ENCODE measurements at places on chromosomes 3 and 15.

DNA sequence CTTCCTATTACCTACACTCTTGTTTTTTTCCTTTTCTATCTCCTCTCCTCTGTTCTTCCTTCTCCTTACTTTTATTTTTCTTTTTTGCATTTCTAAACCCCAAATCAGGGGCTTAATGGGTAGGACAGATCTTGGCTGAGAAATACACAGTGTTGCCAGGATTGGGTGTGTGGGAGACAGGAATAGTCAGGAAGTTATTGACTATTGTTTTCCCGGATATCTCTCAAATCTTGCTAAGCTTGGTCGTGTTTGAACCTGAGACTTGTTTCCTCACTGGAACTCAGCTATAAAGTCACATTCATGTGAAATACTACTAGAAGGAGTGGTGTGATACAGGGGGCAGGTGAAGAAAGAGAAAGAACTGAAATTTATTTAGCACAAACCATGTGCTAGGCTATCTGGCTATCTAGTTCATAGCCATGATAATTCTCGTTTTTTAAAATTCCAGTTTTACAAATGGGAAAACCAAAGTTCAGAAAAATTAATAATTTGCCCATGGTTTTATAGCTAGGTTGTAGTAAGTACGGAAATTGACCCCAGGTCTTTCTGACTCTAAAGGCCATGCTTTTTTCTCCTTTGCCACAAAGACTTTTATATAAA lies 343.2 kb upstream of the UMPS start:
- no peak for DNase-seq

- no peak for DNase-seq
These were observed 68.7 kb upstream of the CGNL1 start for GRCh38 chr15:57307527-57308169.

DNA sequence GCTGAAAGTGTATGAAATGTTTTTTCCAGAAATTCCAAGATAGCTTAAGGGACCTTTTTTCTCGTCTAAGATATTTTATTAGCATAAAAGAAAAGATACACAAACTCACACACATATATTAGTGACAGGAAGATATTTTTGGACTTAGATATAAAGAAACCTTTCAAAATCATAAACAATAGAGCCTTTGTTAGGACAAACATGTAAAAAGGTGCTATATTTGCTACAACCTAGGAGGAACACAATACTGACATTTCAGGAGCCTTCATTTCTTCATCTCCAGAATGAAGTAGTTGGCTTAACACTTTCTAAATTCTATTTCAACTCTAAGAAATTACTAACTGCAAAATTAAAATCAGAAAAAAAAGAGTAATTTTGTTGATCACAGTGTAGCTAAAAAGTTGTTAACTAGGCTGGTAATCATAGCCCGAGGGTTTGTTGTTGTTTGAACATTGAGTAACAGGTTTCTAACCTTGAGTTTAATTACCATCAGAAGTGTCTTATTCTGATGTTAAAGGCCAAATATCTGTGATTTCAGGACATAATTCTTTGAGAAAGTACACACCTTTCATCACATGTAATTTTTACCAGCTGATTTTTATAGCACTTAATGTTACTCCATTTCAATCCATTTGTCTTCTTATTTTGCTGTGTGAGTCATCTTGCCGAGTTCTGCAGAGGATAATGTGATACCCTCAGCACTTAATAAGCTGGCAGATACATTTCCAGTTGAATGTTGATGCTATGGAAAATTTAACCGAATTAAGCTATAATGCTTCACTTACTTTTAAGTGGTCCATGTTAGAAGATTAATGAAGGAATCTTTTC lies 97.3 kb downstream of the MBNL1 start:
- DNase-seq = no peak

GRCh38 chr3:170467571-170468147 lies 49.0 kb downstream of the CLDN11 start:
- DNase-seq = no peak

- DNase-seq = no peak
These were observed 12.2 kb upstream of the LACTB start for GRCh38 chr15:63109498-63109897.

DNA sequence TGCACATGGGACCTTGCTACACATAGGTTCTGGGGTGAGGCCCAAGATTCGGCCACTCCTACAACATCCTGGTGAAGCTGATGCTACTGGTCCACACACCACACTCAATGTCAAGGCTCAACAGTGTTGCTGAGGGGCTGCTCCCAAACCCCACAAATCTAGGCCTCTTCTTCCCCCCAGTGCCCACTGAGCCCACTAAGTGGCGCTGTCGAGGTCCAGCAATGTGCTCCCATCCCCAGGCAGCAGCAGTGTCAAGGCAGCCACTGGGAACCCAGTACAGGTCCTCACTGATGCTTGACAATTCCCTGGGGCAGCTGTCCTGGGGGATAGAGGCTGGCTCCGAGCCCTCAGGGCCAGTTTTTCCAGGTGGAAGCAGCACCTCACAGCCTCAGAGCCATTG lies 21.5 kb downstream of the SCN5A start:
- no peak for DNase-seq

- DNase-seq = no peak
These were observed 33.3 kb upstream of the TP63 start for GRCh38 chr3:189597918-189598317.

DNA sequence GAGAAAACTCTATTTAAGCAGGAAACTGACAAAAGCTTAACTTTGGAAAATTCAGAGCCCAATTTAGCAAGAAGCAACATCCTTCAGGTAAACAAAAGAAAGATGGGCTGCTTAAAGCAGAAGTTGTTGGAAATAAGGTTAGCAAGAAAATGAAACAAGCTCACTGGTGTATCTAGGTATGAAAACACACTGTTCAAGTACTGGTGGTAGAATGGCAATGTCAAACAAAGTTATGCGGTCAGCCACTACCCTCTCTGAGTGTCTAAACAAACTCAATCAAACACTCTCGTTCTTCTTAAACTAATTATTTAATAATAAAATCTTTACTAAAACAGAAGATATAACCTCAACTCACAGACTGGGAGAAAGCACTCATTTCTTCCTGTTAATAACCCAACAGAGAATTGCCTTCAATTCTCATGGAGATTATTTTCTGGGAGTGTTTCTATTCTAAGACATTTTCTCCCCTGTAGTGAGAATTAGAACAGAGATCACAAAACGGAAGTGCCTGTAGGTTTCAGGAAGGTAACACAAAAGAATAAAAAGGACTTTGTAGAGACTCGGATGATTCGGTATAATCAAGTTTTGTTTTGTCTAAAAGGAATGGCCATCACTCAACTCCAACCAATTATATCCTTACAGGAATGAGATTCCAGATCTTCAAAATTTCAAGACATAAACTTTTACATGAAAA lies 28.9 kb downstream of the PRICKLE2 start:
- no peak for DNase-seq

- DNase-seq = no peak
These were observed 8.6 kb downstream of the SPG11 start for GRCh38 chr15:44654858-44655257.

- DNase-seq = no peak
These were observed 1.4 kb downstream of the CACNA2D3 start for GRCh38 chr3:54123776-54124196.

GRCh38 chr3:18245721-18246120 lies 179.4 kb downstream of the SATB1 start:
- no peak for DNase-seq

DNA sequence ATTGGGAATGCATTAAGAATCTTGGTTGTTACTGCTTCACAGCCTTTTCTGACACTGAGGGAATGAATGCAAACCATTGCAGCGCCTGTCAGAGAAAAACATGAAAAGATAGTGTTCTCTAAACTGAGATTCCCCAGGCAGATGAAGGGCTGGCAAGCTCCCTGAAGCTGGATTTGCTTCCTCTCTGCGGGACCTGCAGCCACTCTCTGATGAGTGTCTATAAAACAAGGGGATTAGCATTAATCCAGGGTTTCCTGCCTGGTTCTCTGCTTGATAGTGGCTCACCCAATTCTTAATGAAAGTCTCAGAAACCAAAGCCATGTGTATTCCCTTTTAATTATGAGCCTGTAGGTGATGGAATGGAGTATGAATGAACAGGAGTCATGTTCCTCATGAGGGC lies 344.3 kb upstream of the UMPS start:
- no peak for DNase-seq

DNA sequence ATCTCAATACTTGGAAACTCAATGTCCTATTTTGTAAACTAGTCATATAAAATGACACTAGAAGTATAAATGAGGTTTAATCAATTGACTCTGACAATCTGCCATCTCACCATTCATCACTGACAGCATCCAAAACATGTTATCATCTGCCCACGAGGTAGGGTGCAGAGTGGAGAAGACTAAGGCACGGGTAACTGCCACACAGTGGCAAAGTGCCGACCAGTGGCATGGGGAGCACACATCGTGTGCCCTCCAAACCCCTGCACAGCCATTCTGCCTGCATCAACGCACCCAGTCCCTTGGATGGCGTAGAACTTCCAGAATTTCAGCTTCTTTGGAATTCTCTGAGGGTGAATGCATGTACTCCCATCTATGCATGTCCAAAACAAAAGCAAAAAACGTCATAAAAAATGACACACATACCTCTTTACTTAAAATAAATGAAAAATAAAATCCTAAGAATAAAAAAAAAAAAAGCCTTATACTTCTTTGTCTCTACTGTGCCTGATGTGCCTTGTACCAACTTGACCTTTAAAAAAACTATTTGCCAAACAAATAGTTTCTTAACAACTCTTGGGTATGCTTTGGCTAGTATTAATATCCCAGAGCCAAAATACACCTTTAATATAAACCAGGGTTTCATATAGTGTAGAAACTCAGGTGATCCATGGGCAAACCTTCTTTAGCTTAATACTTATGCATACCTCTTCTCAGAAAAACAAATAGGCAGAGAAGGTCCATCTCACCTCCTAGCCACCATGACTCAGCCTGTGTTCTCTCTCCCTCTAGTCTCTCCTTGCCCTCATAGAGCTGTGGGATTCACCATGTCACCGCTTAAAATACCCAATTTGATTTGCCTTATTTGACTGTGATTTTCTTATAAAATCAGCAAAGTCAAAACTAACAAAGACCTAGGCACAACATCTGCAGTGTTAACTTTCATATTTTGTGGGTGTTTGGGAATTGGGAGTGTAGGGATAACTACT lies 12.7 kb downstream of the CPOX start:
- no peak for DNase-seq

DNA sequence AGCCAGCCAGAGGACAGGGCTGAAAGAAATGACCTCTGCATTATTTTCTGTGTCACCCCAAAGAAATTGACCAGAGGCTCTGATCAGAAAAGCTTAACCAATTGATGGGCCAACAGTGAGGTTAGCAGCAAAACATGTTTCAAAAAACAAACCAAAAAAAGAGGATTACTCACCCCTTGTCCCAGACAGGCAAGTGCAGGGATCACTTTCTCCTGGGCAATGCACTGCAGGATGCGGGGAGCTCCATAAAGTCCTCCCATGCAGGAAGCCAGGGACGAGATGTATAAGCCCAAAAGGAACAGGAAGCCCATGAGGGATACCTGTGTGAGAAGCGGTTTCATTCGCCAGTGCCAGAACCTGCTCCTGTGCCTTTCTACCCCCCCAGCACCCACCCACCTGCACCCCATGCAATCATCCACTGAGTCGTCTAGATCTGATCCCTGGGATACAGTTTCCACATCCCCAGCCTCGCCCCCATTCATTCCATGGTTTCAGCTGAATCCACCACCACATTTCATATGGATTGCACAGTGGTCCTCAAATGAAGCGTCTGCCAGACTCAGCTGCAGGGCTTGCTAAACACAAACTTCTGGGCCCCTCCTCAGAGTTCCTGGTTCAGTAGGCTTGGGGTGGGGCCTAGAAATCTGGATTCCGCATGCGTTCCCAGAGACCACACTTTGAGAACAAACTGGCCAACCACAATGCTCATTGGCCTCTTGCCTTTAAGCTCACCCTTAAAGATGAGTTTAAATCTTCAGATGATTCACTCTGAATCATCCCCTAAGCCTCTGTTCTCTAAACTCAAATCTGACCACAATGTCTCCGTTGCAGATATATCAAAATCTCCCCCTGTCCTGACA lies 54.4 kb upstream of the HEG1 start:
- DNase-seq = peak; percentile 79

DNA sequence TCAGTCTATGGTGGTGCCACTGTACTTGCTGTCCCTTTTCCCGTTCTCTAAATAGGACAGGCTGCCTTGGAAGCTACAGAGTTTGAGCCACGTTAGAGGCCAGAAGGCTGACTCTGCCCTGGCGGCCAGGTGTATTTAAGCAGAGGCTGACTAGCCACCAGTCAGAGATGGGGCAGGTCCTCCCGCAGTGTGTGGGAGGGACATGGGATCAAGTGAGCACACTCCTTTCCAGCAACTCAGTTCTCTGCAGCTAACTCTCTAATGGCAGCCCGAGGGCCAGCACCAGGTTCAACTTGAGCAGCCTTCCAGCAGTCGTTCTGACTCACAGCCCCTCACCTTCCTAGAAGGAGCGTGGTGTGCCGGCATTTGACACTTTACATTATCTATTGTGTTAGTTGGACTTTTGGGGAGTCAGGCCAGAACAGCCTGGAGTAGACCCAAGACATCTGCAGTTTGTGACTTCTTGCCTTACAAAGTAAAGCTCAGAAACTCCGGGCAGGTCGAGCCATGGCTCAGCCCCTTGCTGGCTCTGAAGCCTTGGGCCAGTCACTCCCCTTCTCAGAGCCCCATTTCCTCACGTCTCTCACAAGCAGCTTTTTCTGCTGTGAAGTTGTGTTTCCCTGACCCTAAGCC lies 46.7 kb upstream of the MYZAP start:
- DNase-seq = no peak

- no peak for DNase-seq
These were observed 45.4 kb upstream of the UBE2E1 start for GRCh38 chr3:23760325-23760724.

GRCh38 chr3:87792534-87793336 lies 266.1 kb downstream of the CGGBP1 start:
- DNase-seq = no peak

GRCh38 chr3:188951734-188952133 lies 220.0 kb upstream of the TPRG1 start:
- no peak for DNase-seq

DNA sequence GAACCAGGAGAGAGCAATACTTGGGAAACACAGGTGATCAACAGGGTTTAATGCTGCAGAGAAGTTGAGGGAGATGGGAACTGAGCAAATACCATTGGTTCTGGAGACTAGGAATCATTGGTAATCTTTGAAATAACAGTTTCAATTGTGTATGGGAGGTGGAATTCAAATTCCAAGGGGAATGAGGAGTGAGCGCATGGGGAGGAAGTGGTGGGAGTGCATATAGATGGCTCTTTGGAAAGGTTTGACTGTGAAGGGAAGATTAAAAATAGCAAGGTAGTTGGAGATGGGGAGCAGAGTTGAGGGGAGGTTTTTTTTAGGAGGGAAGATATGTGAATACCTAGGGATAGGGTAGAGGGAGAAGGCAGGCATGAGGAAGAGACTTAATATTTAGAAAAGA lies 51.1 kb upstream of the ROPN1 start:
- no peak for DNase-seq

GRCh38 chr15:70271422-70272088 lies 173.8 kb upstream of the TLE3 start:
- peak; percentile 71 for DNase-seq

DNA sequence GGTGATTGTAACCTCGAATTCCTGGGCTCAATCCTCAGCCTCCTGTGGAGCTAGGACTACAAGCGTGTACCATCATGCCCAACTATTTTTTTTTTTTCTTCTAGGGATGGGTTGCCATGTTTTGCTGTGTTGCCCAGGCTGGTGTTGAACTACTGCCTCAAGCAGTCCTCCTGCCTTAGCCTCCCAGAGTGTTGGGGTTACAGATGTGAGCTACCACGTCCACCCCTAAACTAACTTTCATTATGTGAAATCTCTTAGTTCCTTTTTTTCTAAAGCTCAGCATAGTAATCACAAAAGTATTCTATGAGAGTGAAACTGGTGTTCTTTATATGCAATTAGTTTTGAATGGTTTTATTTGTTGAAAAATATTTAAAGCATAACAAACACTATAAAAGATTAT lies 92.1 kb downstream of the XRN1 start:
- DNase-seq = no peak

Measured in amniotic stem cell (primary cell).